ENCODE measurements at places on chromosomes 1 and 21.

GRCh38 chr1:32755098-32755809, 52.7 kb upstream of the SYNC start:
- DNase-seq, result no peak

DNA sequence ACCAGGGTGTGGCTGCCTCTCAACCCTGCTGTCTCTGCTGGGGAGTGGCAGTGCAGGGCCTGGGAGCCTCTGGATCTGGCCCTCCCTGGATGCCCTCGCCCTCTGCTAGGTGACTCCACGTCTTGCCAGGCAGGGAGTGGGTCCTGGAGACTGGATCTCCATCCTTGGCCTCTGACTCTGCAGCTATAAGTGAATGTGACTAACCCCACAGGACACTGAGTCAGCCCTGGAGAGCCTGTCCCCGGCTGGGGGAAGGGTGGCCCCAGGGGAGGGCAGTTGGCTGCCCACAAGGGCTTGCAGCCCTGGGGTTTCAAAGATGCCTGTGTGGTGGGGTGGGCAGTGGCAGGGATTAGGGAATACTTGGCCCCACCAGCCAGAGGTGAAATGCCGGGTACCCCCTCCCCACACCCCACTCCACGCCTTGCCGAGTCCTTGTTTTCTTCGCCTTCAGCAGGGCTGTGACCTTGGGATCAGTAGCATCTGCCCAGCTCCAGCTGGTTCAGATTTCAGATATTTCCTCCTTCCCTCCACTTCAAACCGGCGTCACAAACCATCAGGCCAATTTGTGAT, 1.9 kb upstream of the MYBPH start:
- DNase-seq, result no peak

- no peak for DNase-seq
These were observed 24.8 kb downstream of the TGFB2 start for GRCh38 chr1:218369688-218370511.

DNA sequence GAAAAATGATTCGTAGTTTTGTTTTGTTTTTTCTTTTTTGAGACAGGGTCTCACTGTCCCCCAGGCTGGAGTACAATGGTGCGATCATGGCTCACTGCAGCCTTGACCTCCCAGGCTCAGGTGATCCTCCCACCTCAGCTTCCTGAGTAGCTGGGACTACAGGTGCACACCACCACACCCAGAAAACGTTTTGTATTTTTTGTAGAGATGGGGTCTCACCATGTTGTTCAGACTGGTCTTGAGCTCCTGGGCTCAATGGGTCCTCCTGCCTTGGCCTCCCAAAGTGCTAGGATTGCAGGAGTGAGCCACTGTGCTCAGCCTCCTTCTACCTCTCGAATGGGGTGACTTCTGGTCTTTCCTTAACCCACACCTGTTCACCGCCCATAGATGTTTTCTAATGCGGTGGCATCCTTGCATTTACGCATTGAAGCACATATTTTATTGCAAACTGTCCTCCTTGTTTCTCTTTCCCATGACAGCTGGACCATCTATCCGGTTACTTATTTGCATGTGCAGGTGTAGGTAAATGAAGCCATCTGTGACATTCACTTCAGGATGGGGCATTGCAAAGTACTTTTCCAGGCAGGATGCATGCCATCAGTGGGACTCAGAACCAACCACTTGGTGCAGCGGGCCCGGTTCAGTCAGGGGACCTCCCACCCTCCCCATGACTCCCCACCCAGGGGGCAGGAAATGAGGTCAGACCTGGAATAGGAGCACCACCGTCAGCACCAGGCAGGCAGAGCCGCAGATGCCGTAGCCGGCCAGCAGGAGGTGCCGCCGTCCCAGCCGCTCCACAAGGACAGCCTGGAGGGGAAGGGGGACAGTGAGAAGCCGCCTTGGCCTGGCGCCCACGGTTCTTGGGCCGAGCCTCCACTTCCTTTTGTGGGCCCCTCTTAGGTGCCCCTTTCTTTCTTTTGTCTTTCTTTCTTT, 16.5 kb downstream of the SLC2A7 start:
- DNase-seq, result peak; percentile 71

- no peak for DNase-seq
These were observed 2.0 kb downstream of the RPRD2 start for GRCh38 chr1:150365941-150366340.

DNA sequence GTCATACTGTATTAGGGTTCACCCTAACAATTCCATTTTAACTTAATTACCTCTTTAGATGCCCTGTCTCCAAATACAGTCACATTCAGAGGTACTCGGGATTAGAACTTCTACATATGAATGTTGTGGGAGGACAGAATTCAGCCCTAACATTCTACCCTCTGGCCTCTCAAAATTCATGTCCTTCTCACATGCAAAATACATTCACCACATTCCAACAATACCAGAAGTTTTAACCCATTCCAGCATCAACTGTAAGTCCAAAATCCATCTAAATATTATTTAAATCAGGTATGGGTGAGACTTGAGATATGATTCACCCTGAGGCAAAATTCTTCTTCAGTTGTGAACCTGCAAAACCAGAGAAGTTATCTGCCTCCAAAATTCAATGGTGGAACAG, 14.5 kb downstream of the LY9 start:
- no peak for DNase-seq

- DNase-seq, result no peak
These were observed 34.1 kb upstream of the USH2A start for GRCh38 chr1:216457356-216457755.

DNA sequence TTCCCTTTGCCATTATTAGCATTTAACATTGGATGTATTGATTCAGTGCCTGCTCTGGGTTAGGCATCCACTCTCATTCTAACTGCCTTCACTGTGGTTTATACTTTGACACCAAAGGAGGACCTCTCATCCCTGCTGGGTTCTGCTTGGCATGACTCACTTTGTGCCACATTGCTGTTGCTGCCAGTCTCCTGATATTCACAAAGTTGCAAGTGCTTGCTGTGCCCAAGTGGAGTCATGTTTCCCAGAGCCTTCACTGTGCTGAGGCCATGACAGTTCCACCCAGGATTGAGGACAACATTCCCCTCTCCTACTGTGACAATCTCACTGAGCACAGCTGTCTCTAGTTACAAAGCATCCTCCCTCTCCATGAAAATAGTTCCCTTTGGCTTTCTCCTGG, 519.9 kb upstream of the USP24 start:
- no peak for DNase-seq

GRCh38 chr1:199808110-199808870, 219.2 kb upstream of the NR5A2 start:
- DNase-seq, result no peak

DNA sequence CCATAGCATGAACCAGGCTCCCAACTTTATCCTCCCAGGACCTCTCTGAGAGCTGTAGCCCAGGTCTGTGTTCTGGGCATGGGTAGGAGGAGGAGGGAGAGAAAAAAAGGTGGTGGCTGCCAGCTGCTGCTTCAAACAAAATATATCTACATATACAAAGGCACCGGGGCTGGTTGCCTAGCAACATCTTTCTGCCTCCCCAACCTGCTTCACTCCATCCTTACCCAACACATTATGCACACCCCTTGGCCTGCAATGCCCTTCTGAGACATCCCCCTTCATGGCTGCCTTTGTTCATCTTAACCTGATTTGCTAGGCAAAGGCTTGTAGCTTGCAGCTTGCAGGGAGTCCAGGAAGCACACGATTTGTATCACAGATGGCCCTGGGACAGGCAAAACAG, 27.2 kb upstream of the ATP1A1 start:
- DNase-seq, result no peak

- DNase-seq, result peak; percentile 21
These were observed 228.3 kb upstream of the ZP4 start for GRCh38 chr1:238119060-238119459.

DNA sequence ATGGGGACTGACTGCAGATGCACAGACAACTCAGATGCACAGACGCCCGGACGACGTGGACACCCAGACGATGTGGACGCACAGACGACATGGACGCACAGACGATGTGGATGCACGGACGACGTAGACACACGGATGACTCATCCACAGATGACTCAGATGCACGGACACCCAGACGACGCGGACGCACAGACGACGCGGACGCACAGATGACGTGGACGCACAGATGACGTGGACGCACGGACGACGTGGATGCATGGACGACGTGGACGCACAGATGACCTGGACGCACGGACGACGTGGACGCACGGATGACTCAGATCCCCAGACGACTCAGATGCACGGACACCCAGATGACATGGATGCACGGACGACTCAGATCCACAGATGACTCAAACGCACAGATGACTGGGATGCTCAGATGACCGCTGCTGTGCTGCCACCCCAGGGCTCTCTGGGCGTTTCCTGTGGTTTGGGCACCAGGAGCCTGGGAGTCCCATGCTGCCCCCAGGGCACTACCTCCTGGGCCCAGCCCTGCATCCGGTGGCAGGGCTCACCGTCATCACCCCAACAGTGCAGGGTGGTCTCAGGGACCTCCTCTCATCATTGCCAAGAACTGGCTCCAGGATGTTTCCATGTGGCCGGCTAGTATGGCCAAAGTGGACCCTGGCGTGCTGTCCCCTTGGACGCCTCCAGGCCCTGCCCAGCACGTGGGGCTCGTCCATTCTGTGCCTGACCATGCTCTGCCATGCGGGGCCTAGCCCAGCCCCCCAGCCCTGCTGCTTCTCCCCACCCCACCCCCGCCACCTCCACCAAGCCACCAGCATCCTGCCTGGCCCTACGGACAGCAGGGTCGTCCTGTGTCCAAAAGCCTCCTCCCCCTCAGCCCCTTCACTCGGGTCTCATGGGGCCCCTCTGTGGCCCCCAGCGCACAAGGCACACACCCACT, 14.0 kb downstream of the FAAP20 start:
- no peak for DNase-seq

- no peak for DNase-seq
These were observed 46.3 kb upstream of the VAV3 start for GRCh38 chr1:108011295-108011694.

DNA sequence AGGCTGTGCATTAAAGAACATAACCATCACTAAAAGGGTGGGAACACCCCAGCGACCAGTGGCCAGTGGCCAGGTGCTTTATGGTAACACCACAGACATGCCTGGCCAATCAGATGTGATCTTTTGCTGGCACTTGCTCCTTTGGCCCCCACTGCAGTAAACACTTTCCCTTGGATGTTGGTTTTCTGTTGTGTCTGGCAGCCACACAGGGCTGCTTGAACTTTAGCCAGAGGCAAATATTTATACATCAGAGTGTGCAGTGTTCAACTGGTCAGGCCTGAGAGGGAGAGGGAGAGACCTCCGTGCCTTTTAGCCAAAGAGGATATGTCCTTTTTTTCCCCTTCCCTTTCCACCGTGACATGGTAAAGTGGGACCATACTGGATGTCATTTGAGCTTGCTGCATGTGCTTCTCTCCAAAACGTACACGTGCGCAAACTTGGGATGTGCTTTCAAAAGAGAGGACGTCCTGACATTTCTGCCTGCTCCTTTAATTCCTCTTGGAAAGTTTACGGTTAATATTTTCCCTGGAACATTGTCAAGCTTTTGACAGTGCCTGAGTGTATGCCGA, 101.2 kb downstream of the NFIA start:
- no peak for DNase-seq

DNA sequence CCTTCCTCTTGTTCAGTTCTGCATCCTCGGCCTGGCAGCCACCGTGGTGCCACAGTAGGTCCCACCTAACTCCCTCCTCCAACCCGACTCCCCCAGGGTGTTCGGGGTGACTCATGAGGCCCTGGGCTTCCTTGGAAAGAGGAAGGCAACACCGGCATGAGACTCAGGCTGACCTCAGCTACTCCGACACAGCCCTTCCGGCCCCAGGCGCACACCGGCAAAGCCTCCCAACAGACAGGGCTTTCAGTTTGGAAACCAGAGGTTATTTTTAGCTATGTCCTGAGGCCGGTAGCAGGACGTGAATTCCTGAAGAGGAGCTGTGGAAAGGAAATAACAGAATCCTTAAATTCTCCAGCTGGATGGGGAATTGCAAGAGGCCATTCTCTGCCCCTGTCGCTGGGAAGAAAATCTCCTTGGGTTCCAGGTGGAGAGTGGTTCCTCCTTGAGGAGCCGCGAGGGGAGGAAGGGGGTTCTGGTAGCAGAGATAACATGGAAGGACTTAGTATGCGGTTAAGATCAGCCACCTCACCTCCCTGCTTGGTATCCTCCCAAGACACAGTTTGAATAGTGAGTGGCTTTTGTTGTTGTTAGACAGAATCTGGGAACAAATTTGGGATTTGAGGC, 24.4 kb downstream of the PLXNA2 start:
- no peak for DNase-seq

GRCh38 chr1:230211436-230212145, 144.6 kb downstream of the GALNT2 start:
- DNase-seq, result no peak

GRCh38 chr21:16496609-16497008, 766.8 kb downstream of the USP25 start:
- DNase-seq, result no peak

GRCh38 chr1:86849756-86850155, 64.2 kb downstream of the SELENOF start:
- no peak for DNase-seq

GRCh38 chr1:26733982-26734381, 38.2 kb downstream of the ARID1A start:
- DNase-seq, result no peak

GRCh38 chr1:68197461-68197860, 34.9 kb downstream of the WLS start:
- DNase-seq, result no peak

DNA sequence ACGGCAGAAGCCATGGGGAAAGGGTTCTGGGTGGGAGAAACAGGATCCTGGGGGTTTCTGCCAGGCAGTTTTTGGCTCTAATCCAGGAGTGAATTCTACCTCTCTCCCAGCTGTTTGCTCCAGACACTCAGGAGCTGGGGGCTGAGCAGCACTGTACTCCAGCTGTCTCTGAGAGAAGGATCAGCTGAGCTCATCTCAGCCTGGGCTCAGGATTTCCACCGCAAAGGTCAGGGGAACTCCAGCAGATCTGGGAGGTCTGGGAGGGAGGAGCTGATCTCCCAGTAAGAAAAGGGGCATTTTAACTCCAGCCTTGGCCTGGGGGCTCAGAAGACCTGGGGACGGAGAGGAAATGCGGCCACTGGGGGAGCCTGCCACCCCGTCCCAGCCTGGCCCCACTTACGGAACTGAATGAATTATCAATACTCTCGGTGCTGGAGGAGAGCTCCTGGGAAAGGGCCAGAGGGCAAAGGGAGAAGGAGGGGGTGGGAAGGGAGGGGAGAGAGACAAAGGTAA, 17.3 kb downstream of the PI4KB start:
- DNase-seq, result no peak

DNA sequence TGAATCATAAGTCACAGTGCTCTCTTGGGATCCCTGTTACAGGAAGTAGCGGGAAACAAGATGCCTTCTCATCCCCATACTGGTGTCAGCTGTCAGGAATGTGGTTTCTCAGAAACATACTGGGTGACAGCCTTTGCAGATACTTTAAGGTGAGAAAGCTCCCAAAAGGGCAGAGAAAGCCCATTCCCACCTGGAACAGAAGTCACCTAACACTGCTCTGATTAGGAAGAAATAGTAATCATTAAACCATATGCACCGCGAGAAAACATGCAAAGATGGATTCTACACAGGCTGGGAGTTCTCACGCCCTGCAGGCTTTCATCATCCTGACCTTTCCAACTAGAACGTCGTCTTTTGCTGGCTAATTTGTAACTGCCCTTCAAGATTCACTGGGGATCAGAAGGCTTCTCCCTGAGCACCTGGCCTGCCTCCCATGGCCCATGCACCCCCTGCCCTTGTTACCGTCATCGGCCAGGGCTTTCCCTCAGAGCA, 46.2 kb upstream of the SLC44A3 start:
- no peak for DNase-seq

- no peak for DNase-seq
These were observed 3.7 kb upstream of the NR1I3 start for GRCh38 chr1:161241682-161242081.

- DNase-seq, result no peak
These were observed 1234.4 kb downstream of the KCNT2 start for GRCh38 chr1:195373856-195374255.

GRCh38 chr21:43726686-43727518, 8.0 kb downstream of the PDXK start:
- no peak for DNase-seq

All from HEK293T (cell line).